NCI-H1105 (cell line): ENCODE measurements at places on chromosomes 1 and 21.

- no peak for DNase-seq
Measured at GRCh38 chr1:89755591-89755990, 65.2 kb upstream of the LRRC8D start.

- no peak for DNase-seq
Measured at GRCh38 chr1:64631346-64632034, 113.4 kb upstream of the RAVER2 start.

DNA sequence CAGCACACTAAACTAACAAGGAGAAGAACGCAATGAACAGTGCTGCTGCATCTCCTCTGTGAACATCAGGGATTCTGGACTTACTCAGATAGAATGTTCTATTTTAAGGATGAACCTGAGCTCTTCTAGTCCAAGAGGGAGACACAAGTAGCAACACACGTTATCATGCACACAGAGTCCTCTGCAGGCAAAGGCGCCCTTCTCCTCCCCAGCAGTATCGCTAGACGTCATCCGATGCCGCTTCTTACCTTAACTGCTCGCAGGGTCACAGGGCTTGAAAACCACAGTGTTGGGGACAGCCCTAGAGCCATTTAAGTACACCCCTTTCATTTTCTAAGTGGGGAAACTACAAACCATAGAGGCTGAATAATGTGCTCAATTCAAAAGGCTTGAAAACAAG lies 74.5 kb downstream of the HIVEP3 start:
- no peak for DNase-seq

DNA sequence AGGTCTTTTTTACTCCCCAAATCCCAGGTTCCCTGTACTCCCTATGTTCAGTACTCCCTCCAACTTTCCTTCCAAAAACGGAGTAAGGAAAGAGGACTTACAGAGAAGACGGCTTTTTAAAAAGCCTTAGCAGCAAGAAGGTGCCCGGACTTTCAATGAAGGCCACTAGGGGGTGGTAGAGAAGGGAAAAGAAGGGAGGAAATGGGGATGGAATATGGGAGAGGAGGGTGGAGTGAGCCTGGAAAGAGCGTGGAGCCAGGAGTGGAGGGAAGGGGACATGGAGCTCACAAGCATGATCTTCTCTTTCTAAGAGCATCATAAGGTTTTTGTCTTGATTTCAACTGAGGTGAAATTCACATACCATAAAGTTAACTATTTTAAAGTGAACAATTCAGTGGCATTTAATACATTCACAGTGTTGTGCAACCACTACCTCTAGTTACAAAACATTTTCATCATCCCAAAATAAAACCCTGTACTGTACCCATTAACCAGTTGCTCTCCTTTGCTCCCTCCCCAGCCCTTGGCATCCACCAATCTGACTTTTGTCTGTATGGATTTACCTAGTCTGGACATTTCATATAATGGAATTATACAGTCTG lies 129.9 kb downstream of the ZNF281 start:
- DNase-seq = no peak

DNA sequence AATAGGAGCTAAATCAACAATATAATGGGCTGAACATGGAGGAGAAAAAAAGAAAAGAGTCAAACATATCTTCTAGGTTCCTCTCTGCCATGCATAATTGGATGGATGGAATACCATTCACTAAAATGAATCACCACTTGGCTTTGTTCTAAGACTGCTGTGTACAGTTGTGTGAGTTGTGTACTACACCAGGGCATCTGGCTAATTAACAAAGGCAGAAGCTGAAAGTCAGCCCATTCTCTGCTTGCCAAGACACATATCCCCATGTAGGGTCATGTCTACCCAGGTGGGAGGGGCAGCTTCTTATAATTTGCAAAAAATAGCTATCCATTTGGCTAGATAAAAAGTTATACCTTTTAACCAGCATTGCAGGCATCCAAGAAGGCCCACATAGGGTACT lies 21.0 kb downstream of the JUN start:
- no peak for DNase-seq

GRCh38 chr21:23695443-23695842 lies 1911.8 kb downstream of the MRPL39 start:
- DNase-seq = no peak
